ENCODE measurements at places on chromosomes 11 and 22.

GRCh38 chr11:121636081-121636799 lies 183.5 kb upstream of the SORL1-AS1 start:
- no peak for DNase-seq

- no peak for DNase-seq
These were observed 905.5 kb upstream of the RAG2 start for GRCh38 chr11:37503411-37504059.

DNA sequence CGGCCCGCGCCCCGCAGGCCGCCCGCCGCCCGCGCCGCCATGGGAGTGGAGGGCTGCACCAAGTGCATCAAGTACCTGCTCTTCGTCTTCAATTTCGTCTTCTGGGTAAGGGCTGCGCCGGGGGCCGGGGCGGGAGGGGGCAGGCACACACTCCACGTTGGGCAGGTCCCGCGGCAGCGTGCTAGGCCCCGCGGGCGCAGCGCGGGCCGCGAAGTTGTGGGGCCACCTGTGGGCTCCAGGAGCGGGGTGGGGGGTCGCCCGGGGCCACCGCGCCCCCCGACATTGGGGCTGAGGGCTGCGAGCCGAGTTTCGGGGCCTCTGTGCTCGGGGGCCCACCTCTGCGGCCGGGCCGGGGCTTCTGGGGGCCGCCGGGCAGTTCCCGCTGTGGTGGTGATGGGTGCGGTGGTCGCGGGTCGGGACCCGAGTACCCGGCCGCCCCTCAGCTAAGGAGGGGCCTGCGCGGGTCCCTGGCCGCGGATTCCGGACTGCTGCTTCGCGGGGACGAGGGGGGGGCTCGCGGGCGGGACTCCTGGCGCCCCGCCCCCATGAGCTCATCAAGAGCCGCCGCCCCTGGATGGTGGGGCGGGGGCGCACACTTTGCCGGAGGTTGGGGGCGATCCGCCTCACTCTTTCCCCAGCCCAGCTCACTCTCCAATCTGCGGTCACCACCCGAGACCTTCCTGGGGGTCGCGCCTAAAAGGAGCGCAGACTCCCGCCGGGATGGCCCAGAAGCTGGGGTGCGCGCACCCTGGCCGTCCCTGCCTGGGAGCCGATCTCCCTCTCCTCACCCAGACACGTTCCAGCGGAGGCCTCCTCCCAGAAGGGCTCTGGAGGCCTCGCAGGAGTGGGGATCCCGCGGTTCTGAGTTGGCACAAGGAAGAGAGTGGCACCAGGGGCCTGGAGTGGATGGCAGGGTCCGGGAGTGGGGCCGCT lies 667 bp downstream of the CD81 start:
- DNase-seq = peak; percentile 75

GRCh38 chr11:64654958-64655541 lies 64.0 kb downstream of the SLC22A12 start:
- no peak for DNase-seq
